ENCODE measurements at places on chromosomes 4 and X.

DNA sequence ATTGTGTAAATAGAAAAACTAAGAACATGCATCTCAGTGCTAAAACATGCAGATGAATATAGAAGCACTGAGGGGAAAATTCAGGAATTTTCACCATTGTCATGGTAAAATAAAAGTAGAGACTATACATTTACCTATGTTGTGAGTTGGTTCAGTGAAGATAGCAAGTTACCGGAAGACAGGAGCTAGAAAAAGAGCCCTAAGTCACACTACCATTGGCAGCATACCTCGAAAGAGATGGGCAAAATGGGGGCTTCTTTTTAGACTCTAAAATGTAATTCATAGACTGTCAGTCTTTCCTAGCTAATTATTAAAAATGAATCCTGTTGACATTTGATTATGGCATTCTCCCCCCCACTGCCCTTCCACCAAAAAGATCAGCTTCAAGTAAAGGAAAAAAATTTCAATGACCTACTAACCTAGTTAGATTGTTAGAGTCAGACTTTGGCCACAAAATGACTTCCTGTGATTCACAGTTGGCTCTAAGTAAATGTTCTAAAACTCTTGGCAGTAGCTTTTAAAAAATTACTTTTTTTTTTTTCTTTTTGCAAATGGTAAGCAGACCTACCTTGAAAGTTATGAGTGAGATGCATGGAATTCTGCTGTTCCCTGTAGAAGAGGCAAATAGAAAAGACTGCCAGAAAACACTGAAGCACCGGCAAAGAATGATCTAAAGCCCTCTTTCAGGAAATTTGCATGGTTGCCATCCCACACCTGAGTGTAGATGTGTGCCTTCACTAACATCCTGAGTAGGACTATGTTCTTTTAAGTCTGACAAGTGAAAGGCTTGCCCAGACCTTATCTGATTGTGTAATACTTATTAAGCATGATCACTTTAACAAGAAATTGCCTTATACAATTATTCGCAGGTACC is 26.4 kb upstream of the ARSJ start:
- peak; percentile 23 for DNase-seq

- no peak for DNase-seq
Observed at GRCh38 chrX:16444353-16444752, 205.6 kb upstream of the S100G start.

- DNase-seq, result no peak
Observed at GRCh38 chrX:9693307-9694001, 72.2 kb downstream of the GPR143 start.

- no peak for DNase-seq
Observed at GRCh38 chr4:107823870-107824349, 822 bp upstream of the SGMS2 start.

GRCh38 chr4:148044912-148045352 is 313.0 kb downstream of the ARHGAP10 start:
- DNase-seq, result no peak

DNA sequence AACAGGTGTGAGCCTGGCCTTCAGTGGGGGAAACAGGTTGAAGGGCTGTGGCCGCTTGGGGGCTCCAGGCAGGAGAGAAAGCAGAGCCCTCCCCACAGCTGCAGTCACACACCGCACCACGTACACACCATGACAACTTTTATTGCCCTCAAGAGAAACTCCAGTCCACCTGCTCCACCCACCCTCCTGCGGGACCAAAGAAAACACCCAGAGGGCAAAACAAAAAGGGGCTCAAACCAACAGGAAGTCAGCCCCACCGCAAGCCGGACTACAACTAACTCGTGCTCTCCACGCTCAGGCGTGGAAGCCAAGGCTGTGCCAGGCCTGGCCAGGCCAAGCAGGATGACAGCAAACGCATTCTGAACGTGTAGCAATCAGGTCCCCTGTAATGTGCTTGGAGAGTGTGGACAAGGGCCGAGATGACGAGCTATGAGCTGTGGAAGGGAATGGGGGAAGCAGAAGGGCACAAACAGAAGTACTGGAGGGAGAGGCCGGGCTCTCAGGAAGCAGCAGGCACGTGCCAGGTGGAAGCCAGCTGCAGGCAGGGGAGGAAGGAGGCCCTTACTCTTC is 12.7 kb downstream of the SLC6A8 start:
- DNase-seq, result no peak

GRCh38 chr4:108345862-108346817 is 177.4 kb upstream of the LEF1 start:
- DNase-seq, result peak; percentile 23

GRCh38 chr4:90174621-90175023 is 47.4 kb downstream of the CCSER1 start:
- DNase-seq, result no peak

GRCh38 chr4:53591372-53591892 is at the start of gene LNX1:
Gene LNX1, minus strand, starts transcription at chr4:53591486. Its CDS starts 17,484 bp downstream, at chr4:53574002.
- no peak for DNase-seq

DNA sequence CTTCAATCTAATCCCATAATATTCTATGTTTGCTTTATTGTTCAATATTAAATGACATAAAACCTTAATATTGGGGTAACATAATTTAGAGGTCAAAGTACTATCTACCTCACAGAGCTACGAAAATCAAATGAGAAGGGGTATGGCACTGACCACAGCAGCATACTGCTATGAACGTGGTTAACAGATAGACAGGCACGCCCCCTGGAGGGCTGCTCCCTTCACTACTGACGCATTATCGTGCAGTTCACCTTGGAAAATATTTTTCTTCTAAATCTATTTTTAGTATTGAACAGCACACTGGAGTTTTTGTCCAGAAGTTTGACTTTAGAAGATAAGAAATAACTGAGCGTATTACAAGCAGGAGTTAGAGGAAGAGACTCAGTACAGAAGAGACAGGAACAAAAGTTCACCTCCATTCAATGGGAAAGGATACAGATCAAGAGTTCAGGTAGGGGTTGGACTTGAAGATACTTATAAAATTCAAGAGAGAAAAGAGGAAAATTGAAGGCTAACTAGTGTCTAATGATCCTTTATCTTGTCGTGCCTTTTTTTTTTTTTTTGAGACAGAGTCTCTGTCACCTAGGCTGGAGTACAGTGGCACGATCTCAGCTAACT is 22.7 kb downstream of the MAP9 start:
- DNase-seq, result no peak

DNA sequence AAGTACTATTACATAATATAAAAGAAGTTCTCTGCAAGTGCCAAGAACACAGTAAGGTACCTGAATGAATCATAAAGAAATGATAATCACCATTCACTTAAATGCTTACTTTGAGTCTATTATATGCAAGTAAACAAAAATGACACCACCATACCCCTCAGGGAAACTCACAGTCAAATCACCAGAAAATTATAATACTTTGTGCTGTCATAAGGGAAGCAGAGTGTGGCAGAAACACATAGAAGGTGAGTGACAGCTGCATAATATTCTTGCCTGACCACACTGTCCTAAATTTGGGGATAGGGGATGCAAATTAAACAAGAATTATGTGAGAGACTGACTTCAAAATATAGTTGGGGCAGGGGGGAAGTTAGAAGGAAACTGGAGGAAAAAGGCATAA is 12.9 kb downstream of the CCNI start:
- DNase-seq, result no peak

GRCh38 chr4:173517781-173518424 is 12.1 kb downstream of the HAND2 start:
- no peak for DNase-seq

DNA sequence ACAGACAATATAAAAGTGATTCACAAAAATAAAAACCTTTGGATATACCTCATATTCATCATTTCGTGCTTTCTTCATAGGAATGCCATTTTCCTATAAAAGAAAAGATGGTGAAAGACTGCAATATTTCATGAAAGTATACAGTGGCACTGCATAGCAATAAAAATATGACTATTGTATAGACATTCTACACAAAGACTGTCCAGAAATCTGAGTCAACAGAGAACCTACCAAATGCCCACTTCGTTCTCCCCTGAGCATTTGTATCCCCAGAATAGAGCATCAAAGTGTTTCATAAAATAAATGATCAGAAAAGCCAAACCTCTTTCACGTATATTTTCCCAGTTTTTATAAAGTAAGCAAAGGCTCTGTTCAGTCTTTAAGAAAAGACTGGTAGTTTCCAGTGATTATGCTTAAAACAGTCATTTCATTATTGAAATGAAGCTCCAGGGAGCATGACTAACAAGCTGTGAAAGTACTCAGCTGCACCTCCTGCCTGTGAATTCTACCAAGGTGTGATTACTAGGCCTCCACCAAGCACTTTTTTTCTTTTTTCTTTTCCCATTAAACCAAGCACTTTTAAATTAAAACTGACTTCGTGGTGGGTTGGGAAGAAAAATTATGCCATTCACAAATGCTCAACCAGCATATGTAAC is 20.2 kb downstream of the PPA2 start:
- DNase-seq, result no peak

GRCh38 chr4:1126506-1126905 is 13.1 kb upstream of the RNF212 start:
- DNase-seq, result no peak

All from AG04449 (cell line).